ENCODE measurements at places on chromosomes 16 and 17. TPM values are rescaled to one million over a fixed set of nuclear protein-coding genes. Genes with fewer than 3 reads are reported as not detected.

GRCh38 chr16:88618182-88618955 is 20.0 kb upstream of the IL17C start:
- no peak for DNase-seq

GRCh38 chr17:15262291-15263205 is 2.6 kb downstream of the PMP22 start:
- DNase-seq = no peak

DNA sequence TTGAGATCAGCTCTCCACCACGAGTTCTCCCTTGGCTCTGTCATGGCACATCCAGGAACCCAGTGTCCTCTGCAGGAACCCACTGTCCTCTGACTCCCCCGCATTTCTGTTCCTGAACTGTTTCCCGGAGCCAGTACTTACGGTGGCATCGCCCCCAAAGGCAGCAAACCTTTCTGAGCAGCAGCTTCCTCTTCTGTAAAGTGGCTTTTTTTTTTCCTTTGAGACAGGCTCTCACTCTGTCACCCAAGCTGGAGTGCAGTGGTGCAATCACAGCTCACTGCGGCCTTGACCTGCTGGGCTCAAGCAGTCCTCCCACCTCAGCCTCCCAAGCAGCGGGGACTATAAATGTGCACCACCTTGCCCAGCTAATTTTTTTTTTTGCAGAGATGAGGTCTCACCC is 32.2 kb downstream of the NAGPA start:
- DNase-seq = no peak

GRCh38 chr16:14528306-14528705 is 101.8 kb downstream of the PARN start:
- no peak for DNase-seq

GRCh38 chr16:78464833-78465232 is 365.4 kb downstream of the WWOX start:
- no peak for DNase-seq

DNA sequence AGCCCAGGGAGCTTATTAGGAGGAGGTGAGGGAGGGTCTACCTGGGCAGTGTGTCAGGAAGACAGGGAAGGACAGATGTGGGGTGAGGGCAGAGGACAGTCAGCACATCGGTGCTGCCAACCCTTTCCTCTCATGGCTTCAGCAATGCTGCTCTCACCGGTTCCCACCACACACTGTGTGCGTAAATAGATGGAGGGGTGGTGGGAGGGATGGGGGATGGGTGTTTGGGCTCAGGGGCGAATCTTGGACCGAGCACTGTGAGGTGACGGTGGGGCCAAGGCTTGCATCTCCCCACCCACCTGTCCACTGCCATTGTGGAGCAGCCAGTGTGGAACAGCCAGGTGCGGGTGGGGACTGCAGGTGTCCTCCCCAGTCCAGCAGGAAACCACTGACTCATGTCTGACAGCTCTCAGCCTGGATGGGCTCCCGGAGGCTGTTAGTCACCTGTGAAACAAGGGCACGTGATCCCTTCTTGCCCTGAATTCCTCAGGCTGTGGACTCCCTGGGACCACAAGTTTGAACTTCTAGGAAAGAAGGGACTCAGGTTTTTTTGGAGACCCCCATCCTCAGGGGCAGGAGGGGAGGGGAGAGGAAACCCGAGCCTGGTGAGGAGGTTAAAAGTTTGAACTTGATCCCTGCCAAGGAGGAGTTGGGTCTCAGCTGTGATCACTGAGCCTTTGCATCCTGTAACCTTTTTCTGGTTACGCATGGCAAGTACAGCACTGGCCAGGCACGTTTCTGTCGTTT is 42.7 kb upstream of the SMPD3 start:
- DNase-seq = peak; percentile 89

The CRYBA1 gene
- polyA plus RNA-seq = not detected

The SLFN14 gene
- polyA plus RNA-seq = not detected

GRCh38 chr17:39921323-39921722 is 2.9 kb upstream of the GSDMB start:
- no peak for DNase-seq

The GUCY2D gene
- polyA plus RNA-seq = 0.26 TPM

The GCGR gene
- polyA plus RNA-seq = not detected

Data from foreskin keratinocyte (primary cell).